Activated T-cell treated with anti-CD3 and anti-CD28 coated beads for 48 hours (primary cell): ENCODE measurements at places on chromosomes 2 and 18.

GRCh38 chr2:37181726-37182684, 6.5 kb downstream of the SULT6B1 start:
- DNase-seq: no peak

DNA sequence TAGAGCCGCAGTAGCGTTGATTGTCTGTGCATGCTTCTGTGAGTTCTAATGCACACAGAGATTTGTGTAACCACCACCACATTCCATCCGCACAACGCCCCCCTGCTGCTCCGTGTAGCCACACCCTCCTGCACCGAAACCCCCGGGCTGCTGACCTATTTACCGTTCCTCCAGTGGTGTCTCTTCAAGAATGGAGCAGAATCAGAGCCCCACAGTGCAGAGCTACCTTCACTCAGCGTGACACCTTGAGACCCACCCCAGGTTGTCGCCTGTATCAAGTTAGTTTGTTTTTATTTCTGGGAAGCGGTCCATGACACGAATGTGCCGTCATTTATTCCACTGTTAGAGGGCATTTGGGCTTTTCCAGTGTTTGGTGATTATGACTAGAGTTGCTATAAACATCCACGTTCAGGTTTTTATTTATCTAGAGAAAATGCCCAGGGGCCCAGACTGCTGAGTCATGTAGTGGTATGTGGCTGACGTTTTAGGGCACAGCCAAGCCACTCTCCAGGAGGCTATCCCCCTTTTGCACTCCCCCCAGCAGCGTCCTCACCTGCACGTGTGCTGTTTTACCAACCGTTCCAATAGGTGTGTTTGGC, 266.8 kb downstream of the NDUFA10 start:
- DNase-seq: no peak

DNA sequence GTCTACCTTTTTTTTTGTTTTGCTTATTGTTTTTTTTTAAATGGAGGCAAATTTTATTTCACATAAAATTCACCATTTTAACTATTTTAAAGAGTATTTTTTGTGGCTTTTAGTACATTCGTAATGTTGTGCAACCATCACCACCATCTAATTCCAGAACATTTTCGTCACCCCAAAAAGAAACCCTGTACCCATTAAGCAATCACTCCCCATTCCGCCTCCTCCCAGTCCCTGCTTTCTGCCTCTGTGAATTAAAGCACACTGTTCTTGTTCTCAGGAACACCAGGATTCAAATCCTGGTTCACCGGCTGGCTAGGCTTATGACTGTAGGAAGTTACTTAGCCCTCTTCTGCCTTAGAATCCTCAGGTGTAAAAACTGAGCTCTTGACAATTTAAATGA, 36.9 kb upstream of the EPAS1 start:
- no peak for DNase-seq

DNA sequence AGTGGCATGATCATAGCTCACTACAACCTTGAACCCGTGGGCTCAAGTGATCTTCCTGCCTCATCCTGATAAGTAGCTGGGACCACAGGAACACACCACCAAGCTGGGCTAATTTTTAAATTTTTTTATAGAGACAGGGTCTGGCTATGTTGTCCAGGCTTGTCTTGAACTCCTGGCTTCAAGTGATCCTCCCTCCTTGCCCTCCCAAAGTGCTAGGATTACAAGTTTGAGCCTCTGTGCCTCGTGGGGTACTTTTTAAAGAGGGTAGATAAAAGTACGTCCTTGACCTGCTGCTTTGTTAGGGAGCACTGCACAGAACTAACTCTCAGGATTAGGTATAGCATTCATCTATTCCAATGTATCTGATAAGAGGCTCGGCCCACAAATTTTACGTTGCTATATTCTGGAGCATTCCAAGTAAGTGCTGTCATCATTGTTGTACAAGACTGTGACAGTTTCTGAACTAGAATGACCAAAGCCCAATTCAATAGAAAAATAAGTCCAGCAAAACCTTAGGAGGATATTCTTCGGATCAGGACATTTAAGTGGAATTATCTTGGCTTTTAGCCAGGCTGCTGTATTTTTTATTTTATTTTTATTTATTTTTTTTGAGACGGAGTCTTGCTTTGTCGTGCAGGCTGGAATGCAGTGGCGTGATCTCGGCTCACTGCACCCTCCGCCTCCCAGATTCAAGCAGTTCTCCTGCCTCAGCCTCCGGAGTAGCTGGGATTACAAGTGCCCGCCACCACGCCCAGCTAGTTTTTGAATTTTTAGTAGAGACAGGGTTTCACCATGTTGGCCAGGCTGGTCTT, 4.1 kb downstream of the MTCL1 start:
- no peak for DNase-seq

GRCh38 chr18:25235401-25236042, 116.4 kb downstream of the ZNF521 start:
- DNase-seq: no peak

DNA sequence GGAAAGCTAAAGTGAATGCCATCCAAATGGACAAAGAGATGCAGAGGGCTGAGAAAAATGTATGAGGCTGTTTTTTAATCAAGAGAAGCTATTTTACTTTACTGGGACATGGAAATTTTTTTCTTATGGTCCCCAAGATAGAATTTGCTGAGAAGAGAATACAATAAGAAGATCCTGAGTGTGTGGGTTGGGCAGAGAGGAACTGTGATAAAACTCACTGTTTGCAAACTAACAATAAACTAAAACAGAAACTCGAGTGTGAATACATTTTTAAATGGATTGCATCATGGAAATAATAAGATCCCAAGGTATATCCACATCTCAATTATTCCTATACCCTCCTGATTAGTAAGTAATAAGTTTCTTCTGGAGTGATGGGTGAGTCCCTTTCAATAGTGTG, 4.4 kb downstream of the NEB start:
- no peak for DNase-seq

GRCh38 chr18:13006531-13007247, 15.5 kb downstream of the CEP192 start:
- DNase-seq: no peak

GRCh38 chr2:83874712-83875430, 584.2 kb downstream of the SUCLG1 start:
- DNase-seq: no peak

DNA sequence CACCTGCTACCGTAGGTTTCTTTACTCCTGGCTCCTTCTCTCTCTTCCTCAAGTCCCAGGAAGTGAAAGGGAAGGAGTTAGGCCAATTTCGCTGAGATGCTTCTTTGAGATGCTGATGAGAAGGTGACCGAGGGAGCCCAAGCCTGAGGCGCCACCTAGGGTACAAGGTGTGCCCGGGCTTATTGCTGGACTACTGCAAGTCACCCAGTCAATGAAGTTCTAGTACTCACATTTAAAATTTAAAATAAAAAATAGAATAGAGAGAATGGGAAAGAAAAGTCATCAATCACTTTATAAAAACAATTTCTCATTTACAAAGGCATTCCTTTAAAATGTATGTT, 45.3 kb downstream of the ACAA2 start:
- no peak for DNase-seq

GRCh38 chr18:58338141-58338540, 290.8 kb downstream of the ALPK2 start:
- no peak for DNase-seq

DNA sequence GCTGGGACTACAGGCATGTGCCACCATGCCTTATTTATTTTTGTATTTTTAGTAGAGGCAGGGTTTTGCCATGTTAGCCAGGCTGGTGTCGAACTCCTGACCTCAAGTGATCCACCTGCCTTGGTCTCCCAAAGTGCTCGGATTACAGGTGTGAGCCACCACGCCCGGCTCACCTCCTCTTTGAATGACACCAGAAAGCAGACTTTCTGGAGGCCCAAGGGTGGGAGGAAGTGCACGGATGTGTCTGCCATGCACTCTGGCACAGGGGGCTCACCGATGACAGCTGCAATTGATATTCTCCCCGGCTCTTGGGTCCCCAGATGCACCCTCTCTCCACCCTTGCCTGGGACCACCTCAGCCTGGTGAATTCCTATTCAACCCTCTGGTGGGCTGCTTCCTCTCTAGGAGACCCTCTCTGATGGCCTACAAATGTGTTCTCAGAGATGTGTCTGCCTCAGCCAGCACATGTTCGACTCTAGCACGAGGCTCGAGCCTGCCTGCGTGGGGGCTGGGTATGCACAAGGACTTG, 87.3 kb downstream of the SEPTIN10 start:
- no peak for DNase-seq

- no peak for DNase-seq
Observed at GRCh38 chr2:184877909-184878308, 279.6 kb downstream of the ZNF804A start.

DNA sequence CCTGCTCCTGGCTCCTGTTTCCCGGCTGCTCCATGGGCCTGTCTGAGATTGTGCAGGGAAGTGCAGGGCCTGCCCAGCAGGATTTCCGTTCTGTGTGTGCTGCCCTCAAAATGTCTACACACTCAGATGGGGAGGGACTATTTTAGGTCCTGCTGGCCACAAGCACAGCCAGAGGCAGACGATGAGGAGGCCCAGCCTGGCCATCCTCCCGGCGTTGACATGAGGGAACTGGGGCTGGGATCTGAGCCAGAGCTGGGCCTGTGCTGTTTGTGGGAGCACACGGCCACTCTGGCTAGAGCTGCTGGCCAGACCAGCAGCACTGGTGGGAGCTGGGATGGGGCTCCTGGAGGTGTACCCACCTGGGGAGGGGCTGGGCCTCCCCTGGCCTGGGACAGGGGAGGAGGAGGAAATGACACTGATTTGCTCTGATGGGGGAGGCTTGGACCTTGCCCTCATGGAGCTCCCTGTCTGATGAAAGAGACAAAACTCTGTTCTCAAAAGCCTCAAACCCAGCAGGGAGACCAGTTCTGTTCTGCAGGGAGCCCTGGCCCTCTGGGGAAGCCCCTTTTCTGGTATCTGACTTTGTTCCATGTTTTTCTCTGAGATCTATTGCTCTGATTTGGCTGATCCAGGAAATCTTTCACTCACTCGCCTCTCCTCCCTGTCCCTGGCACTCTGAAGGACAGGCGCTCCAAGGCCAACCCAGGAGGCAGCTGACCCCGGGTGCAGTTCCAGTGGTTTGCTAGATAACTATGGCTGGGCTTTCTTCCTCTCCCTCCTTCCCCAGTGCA, 161.8 kb downstream of the DYSF start:
- no peak for DNase-seq

- no peak for DNase-seq
Observed at GRCh38 chr18:60060026-60060425, 160.2 kb downstream of the PMAIP1 start.

- no peak for DNase-seq
Observed at GRCh38 chr18:76545433-76546087, 50.5 kb upstream of the ZNF516 start.

GRCh38 chr2:221488136-221488807, 83.8 kb downstream of the EPHA4 start:
- DNase-seq: no peak
